ENCODE measurements at places on chromosomes 2 and 18. TPM values are rescaled to one million over a fixed set of nuclear protein-coding genes. Genes with fewer than 3 reads are reported as not detected.

DNA sequence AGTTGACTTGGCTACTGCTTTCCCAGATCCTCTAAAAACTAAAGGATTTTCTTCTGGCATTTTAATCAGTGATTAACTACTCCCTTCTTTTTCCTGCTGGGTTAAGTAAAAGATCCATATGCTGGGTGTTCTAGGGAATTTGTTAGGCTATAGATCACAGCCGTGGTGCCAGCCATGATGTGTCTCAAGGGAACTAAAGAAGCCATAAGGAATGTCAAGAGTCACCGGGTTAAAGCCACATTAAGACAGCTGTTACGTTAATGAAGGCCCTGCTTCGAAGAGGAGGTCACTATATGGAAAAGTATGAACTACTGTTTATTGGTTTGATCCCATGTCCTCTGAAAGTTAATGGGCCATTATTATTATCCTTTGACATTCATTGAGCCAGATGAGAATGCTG lies 70.7 kb downstream of the PAX3 start:
- no peak for DNase-seq
- H3K4me1 ChIP-seq = no peaks in the 10 kb centered on the region
- H3K27me3 ChIP-seq = peaks cover 8% of the 10 kb centered on the region
- H3K36me3 ChIP-seq = no peaks in the 10 kb centered on the region

DNA sequence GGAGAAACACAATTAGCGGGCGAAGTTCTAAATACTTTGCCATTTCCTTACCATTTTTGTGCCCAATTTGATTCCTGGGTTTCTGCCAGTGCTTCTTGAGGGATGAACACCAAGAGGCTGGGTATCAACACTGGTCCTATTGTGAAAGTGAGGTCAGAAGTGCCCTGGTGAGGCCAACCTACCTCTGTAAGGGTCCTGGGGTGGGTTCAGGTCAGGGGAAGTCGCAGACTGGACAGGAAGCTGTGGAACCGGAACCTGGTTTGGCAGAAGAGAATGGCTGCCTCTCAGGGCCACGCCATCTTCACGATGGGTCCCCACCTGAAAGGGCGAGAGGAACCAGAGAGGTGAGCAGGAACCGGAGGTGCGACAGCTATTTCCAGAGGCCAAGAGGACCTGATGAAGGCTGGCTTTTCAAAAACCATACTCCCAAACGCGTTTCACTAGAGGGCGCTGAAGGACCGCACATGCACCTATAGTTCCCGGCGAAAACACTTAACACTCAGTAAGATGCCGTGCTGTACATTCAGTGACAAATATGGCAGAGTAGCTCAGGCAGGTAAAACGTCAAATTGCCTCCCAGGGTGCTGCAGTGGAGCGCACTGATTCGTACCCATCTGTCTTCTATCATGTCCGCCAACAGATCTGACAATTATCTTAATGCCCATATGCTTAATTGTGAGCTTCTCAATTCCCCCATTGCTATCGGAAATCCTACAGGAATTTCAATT lies 275.3 kb upstream of the CCDC68 start:
- no peaks in the 10 kb centered on the region for H3K36me3 ChIP-seq
- peak; percentile 71 for DNase-seq
- H3K27ac ChIP-seq = no peak overlapping the region

DNA sequence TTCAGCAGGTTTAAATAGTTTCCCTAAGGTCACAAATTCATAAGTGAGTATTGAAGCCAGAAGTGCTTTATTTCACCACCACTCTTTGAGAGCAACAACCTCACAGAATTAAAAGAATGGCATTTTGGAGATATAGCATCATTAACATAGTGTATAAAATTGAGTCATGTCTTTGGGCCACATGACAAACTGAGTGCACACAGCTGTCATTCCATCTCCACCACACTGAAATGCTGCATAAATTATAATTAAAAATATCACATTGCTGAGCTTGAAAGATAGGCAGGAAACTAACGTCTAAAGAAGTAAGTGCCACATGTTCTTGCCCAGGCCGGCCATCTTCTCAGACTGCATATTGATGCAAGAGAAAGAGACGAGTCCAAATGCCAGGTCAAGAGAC lies 897.9 kb upstream of the CNTNAP5 start:
- DNase-seq = no peak
- no peaks in the 10 kb centered on the region for H3K27me3 ChIP-seq
- no peak overlapping the region for H3K4me3 ChIP-seq

DNA sequence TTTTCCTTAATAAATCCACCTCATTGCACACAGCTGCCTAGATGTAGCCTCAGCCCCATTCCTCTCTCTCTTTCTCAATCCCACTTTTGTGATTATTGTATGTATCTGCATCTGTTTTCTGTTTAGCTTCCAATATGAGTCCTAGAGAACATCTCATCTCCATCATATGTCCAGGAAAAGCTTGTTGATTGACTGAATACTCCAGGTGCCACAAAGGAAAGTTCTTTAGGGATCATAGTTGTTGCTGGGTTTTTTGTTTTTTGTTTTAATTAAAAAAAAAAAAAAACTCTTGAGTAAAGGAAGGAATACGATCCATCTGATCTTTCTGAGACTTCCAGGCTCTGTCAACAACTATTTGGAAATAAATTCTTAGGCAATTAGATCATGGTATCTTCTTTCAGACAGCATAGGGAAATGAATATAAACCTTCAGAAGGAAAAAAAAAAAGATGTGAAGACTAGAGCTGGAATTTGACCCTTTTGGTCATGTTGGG lies 42.5 kb downstream of the KIAA2012 start:
- no peak overlapping the region for H3K27ac ChIP-seq
- peaks cover 26% of the 10 kb centered on the region for H3K27me3 ChIP-seq
- DNase-seq = no peak
- H3K36me3 ChIP-seq = no peaks in the 10 kb centered on the region
- H3K4me3 ChIP-seq = no peak overlapping the region

Gene ASXL3
- total RNA-seq = not detected
